ENCODE measurements at places on chromosomes 5 and 9.

- DNase-seq, result no peak
Observed at GRCh38 chr9:90842996-90843395, 41.4 kb downstream of the SYK start.

DNA sequence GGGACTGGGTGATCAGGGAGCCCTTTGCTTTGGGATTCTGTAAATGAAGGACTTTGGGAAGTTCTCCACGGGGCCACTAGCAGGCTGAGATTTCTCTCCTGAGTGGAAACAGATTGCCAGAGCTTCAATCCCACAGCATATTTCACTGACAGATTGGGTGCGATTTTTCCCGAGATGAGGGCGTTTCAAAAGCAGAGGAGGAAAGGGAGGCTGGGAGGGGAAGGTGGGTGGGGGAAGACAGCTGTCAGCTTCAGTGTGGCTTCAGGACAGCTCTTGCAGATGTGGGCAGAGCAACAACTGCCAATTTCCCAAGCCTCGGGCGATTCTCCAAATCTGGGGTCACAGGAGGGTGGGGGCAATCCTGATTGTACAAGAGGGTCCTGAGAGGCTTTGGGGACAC, 258.5 kb upstream of the ADRA1B start:
- no peak for DNase-seq

DNA sequence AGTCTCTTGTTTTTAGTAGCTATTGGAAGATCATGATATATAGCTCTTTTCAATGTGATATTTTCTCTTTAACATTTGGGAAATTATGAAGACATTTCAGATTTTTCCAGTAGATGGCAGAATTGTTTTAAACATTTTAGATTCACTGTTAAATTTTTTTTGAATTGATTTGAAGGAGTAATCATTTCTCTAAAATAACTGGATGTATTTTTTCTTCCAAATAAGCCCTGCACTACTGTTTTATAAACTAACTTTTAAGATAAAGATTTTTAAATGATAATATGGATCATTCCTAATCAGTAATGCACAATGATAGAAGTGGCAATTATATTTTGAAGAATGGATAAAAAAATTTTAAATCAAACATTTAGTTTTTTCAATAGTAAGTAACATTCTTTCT, 14.2 kb downstream of the NDUFAF2 start:
- no peak for DNase-seq

GRCh38 chr9:78101247-78101646, 69.6 kb upstream of the GNAQ start:
- DNase-seq, result no peak

- DNase-seq, result no peak
Observed at GRCh38 chr5:73445665-73446630, 2.6 kb downstream of the FOXD1 start.

DNA sequence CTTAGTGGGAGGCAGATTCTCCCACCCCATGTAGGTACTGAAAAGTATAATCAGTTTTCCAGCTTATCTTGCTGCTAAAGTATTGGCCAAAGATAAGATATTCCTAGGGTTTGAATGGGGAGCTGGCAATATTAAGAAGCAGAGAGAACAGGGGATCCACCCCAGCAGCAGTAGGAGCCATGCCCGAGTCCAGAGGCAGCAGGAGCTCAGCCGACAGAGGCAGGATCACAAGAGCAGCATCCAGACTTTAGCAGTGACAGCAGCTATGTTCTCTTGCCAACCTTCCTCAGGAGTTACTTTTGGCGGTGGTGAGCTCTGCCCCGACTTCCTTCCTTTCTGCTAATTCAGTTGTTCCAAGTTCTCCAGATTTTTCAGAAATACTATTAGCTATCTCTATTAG, 224.5 kb downstream of the GADD45G start:
- no peak for DNase-seq

GRCh38 chr5:127667926-127668325, 19.0 kb downstream of the CTXN3 start:
- DNase-seq, result no peak

DNA sequence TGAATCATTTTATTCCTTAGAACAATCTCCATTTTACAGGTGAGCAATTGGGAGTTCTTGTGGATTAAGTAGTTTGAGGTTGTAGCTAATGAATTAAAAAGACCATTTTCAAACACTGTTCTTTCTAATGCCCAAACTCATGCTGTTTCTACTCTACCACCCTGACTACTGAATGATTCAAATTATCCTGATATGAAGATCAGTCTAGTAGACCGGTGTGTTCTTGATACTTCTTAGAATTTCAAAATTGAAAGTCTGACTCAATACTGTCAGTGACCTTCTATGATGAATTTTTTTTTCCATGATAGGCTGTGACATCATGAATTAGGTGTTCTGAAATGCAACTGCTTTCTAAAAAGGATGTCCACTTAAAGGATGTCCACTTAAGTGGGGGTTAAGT, 515.5 kb downstream of the DMAC1 start:
- DNase-seq, result no peak

- no peak for DNase-seq
Observed at GRCh38 chr9:4421847-4422246, 68.4 kb upstream of the SLC1A1 start.

GRCh38 chr5:111326551-111326950, 102.4 kb downstream of the CAMK4 start:
- DNase-seq, result no peak

GRCh38 chr9:97559111-97559514, 57.6 kb downstream of the TMOD1 start:
- DNase-seq, result no peak

DNA sequence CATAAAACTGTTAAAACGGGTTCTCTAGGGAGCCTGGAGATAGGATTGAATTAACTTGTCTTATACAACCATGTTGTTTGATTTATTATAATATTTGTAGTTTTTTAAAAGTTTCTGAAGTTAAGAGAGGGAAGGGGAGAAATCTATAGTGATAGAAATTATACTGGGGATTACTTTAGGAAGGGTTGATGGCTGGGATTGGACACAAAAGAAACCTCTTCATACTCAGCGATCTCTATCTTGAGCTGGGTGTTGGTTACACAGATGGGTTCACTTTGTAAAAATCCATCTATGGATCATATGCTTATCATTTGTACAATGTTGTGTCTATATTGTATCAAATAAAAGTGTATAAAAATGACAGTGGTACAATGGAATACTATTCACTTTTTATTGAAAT, 30.0 kb downstream of the TNPO1 start:
- no peak for DNase-seq

DNA sequence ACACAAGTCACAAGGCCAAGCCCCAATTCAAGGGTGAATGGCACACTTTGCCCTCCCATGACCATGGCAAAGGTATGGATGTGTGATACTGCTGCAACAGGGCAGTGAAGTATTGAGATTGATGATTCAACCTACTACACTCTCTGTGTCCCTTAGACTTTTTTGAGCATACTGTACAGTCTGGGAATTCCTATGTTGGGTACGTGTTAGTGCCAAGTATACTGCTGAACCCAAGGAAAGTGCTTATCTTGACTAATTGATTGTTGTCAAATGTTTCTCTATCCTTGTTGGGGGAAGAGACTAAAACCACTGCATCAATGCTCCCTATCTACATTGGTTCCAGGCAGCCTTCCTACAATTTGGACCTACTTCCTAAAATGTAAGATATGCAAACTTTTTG, 93.7 kb downstream of the NDFIP1 start:
- DNase-seq, result no peak

GRCh38 chr9:2859776-2860379, 16.0 kb upstream of the PUM3 start:
- DNase-seq, result peak; percentile 33

DNA sequence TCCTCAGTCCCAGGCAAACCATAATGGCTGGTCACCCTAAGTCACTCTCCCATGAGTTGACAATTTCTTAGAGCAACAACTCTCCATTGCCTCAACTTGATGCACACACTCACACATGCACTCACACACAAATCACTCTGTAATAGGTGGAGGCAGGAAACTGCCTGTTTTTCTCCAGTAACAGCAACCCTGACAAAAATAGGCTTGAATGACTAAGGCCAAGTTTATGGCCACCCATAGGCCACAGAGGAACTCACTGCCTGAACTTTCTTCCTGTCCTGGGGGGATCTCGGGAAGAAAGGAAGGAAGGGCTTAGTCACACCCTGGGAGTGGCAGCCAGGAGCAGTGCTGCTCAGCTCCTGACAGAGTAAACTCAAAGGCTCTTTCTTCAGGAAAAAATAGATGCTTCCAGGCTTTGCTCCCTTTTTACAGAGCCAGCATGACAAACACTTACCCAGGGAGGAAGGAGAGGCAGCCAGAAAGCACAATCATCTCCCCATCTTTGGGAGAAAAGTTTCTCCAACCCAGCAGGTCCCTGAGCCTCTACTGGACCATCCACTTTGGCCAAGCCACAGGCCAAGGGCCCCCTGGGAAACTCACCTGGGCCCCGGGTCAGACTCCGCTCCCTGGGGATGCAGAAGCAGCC, 368 bp downstream of the SH3TC2 start:
- no peak for DNase-seq

- DNase-seq, result no peak
Observed at GRCh38 chr9:116543731-116544400, 143.2 kb upstream of the TRIM32 start.

DNA sequence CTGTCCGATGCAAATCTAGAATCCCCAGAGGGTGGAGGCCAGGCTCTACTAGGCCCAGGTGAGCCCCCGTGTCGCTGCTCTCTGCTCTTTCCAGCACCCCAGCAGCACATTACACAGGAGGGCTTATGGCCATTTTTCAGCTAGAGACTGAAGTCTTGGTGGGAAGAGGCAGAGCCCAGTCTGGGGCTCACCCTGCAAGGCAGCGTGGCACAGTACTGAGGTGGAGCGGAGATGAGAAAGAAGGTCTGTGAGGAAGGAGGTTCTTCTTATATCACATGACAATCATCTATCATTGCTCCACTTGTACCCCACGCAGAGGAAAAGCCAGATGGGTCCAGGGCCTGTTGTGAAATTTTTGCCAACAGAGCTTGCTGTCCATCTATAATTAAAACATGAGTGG, 10.0 kb upstream of the KIF12 start:
- DNase-seq, result no peak

GRCh38 chr5:96236051-96236450, 197.0 kb downstream of the PCSK1 start:
- no peak for DNase-seq

- no peak for DNase-seq
Observed at GRCh38 chr9:88433583-88434255, 45.5 kb downstream of the SPIN1 start.

DNA sequence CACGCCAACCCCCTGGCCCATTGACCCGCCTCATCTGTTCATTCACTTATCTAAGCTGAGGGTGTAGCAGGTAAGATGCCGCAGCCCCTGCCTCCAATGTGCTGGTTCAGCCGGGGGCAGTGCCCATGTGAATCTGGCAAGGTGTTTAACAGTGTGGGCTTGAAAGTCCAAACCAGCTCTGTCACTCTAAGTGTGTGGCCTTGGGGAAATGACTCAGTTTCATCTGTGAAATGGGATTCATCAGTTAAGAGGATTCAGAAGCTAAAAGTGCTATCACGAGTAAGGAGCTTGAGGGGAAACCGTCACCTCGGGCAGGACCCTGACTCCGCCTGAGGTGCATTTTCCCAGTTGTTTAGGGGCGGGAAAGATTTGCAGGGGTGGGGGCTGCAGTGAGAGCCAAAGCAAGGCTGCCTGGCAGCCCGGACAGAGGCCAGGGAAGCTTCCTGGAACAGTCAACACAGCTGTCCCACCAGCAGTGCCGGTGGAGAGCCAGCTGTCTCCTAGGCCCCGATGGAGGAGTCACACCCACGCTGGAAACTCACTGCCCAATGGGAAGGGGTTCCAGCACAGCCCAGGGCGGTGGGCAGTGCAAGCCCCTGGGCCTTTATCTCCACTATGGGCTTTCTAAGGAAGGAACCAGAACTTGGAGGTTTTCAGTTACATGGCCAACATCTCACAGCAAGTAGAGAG, 9.7 kb upstream of the URM1 start:
- DNase-seq, result no peak

- no peak for DNase-seq
Observed at GRCh38 chr5:124963236-124963919, 216.9 kb upstream of the ZNF608 start.

GRCh38 chr5:76715736-76716455, at the start of gene F2R:
F2R (plus strand) TSS chr5:76716126; CDS start chr5:76716308, 182 bp downstream.
- peak; percentile 29 for DNase-seq

DNA sequence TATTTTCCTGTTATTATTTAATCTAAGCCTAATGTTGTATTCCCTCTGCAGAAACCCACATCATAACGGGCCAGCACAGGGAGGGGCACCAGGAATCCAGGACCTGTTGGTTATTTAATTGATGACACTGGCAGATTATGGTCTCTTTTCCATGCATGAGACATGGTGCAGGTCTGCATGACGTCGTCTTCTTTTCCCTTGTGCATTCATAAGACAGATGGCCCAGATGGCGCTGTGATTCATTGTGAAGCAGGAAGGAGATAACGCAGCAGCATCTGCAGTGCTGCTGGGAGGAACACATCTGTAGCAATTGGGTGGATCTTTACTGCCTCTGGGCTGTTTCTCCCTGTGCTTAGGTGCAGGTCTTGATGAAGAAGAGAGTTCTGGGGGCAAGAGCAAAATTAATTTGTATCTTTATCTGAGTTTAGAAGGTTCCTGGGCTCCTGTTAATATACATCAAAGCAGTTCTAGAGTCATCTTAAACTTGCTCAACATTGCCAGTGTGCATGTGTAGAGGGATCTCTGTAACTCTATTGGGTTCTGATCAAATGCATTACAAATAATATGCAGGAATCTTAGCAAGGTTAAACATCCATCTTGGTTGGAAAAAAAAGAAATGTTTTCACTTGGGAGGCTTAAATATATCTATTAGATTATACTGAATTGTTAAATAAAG, 176.1 kb downstream of the PCSK1 start:
- no peak for DNase-seq

DNA sequence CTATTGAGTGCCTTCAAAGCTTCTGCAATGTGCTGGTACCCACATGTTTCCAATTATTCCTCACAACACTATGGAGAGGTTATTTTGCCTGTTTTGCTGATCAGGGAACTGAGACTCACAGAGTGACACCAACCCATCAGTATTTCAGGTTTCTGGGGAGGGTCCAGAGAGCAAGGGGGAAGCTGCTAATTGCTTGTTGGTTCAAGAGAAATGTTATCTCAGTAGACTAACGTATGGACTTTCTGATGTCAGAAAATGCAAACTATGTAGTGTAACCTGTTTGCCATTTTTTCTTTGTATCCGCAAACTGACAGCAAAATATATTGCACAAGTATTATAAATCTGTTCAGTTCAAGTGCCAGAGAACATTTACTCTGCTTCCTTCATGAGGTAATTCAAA, 108.3 kb upstream of the MSX2 start:
- no peak for DNase-seq

Data from stimulated activated CD8-positive, alpha-beta memory T cell treated with anti-CD3 and anti-CD28 coated beads, Interleukin-15, amount 100 ng/mL, for 48 hours (primary cell).